ENCODE measurements at places on chromosomes 11 and 22.

DNA sequence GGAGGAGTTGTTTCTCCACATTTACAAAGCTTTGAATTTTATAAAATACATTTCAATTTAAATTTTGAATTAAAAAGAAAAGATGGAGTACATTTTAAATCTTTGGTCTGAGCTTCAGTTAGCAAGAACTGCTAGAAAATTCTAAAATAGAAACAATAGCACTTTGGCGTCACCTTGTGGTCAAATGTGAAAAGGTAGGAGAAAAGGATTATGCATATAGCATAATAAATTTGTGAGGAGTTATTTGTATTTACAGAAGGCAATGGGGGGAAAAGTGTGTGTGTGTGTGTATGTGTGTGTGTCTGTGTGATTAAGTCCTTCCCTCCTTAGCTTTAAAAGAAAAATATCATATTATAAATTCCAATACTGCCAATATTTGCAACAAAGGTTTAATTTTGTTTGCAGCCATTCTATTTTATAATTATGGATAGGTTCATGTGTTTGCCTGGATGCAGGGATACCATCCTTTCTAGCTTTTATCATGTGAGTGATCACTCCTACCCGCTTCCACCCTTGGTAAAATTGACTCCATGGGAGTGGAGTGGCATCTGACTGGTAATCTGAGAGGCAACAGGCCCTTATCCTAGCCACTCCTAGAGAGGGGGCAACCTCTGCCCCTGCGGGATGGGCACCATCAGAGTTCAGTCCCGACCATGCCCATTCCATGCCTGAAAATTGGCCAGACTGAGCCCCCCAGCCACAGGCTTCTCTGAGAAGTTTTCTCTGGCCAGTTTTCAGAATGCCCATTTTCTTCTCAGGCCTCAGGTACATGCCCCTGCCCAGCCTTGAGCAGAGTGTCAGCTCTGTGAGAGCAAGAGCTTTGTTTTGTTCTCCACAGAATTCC is 13.6 kb upstream of the LGR4 start:
- DNase-seq, result no peak

DNA sequence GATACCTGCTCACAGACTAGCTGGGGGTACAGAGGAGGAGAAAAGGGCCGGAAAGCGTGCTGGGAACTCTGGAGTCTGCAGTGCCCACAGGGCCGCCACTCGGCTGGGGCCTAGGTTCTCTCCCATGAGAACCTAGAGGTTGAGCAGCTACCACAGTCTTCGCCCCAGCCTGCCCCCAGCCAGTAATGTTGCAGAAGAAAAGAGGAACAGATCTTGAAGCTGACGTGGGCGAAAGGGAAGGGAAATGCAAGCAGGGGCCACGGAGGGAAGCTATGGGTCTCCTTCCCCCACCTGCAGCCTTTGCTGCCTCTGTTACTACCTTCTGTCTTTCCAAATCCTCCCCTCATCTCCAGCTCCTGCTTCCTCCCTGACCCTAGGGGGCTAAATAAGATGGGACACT is 28.8 kb upstream of the P2RY2 start:
- no peak for DNase-seq

DNA sequence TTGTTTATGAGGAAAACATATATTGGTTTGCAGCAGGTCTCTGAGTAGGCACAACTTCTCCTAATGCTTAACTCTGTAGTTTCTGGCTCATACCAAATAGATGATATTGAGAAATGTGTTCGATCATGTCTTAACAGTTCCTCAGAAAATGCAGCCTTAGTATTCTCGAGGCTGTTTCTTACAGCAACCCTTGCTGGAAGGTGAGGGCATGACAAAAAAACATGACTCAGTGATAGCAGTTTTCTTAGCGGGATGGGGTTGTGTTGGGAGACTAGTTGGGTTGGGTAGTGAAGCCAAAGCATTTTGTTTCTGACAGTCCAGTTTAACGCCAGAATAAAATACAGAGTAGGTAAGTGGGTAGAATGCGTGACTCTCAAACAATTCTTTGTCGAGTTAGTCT is 94.7 kb upstream of the PARVA start:
- no peak for DNase-seq

- DNase-seq, result no peak
Observed at GRCh38 chr11:29343465-29344333, 673.1 kb downstream of the KCNA4 start.

DNA sequence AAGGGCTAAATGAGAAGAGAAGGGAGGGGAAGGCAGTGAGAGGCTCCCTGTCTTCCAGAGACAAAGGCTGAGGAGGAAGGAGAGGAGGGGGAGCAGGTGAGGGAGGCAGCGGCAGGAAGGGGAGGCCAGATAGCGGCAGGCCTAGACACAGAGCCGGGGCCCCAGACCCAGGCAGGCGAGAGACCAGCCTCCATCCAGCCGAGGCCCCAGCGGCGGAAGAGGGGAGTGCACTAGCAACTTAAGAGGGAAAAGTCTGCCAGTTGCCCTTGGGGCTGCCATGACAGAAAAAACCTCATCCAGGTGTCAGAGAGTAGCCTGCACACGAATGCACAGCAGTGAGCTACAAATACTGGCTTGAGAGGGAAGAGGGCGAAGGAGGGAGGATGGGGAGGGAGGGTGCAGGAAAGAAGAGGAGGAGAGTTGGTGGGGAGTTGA is 46.7 kb downstream of the IGLL1 start:
- DNase-seq, result no peak

GRCh38 chr11:57903441-57904123 is 120.1 kb upstream of the OR9Q1 start:
- peak; percentile 7 for DNase-seq

DNA sequence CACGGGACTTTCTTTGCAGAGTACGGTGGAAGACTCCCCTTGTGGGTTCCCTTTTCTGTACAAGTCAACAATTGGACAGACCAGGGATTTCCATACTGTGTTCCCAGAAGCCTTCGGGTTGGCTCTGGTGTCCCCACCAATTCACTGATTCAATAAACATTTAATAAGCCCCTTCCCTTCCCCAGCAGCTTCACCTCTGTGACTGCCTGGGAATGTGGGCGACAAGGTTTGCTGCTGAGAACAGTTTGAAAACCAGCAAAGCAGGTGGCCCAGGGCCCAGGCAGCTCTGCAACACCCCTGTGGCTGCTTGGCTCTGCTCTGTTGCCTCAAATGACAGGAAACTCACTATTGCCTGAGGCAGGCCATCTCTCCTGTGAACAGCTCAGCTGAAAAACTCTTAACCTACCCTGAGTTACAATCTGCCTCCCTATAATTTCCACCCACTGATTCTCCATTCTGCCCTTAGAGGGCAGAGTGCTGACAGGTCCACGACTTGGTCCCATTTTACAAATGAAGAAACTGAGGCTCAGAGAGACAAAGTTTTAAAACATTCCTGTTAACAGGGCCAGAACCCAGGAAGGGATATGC is 10.4 kb downstream of the ADORA2A start:
- peak; percentile 25 for DNase-seq

GRCh38 chr11:116545912-116546311 is 226.9 kb downstream of the BUD13 start:
- DNase-seq, result no peak

DNA sequence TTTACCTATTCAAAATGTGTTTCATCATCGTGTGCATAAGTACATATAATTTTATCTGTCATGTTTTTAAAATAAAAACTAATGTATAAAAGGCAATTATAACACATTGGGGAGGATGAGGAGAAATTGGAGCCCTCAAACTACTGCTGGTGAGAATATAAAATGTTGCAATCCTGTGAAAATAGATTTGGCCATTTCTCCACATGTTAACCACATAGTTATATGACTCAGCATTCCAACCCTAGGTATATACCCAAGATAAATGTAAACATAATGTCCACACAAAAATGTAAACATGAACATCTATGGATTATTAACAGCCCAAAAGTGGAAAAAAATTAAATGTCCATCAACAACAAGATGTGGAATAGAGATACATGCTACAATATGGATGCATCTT is 928.0 kb upstream of the FAT3 start:
- DNase-seq, result no peak

DNA sequence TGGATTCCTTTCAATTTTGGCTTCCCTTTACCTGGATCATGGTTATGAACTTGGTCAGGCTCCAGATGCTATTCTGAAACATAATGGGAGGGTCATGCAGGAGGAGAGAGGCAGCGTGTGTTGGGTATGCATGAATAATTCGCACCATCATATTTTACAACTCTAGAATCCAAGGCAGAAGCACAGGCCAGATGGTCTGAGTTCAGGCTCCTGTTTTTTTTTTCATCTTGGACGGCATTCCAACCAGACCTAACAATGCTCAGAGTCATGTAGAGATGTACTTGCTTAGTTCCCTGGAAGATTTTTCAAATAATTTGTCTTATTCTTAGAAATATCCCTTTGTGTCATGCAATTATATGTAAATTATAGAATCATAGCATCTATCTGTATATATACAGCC is 393.5 kb downstream of the JRKL start:
- DNase-seq, result no peak

DNA sequence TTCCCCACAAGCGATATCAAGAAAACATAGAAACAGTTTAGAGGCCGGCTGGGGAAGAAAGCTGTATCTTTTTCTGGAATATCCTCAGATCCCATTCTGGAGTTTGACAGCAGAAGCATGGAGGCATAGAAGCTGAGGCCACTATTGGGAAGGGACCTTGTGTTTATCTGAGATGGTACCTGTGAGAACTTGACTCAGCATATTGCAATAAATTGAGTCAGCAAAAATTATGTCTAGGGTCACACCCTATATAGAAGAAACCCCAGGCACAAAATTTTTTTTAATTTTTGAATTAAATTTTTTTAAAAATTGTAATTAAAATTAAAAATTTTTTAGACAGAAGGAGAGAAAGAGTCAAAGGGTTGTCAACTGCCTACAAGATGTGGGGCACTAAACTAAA is 178.7 kb downstream of the NTM start:
- no peak for DNase-seq

- peak; percentile 31 for DNase-seq
Observed at GRCh38 chr11:122706291-122707088, 51.0 kb downstream of the UBASH3B start.

- DNase-seq, result no peak
Observed at GRCh38 chr22:30667107-30667493, 575 bp downstream of the DUSP18 start.

DNA sequence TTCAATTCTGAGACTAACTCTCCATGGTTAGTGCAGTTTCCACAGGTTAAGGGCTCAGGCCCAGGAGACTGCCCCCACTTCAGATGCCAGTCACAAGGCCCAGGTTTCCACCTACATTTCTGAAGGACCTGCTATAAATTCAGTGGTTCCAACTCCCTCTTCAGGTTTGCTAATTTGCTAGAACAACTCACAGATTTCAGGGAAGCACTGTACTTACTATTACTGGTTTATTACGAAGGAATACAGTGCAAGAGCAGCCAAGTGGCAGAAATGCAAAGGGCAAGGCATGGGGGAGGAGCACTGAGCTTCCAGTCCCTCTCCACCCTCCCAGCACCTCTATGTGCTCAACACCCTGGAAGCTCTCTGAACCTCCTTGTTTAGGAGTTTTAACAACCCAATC is 39.3 kb upstream of the SPON1 start:
- no peak for DNase-seq

- no peak for DNase-seq
Observed at GRCh38 chr11:40281052-40281580, 1178.3 kb downstream of the LRRC4C start.

DNA sequence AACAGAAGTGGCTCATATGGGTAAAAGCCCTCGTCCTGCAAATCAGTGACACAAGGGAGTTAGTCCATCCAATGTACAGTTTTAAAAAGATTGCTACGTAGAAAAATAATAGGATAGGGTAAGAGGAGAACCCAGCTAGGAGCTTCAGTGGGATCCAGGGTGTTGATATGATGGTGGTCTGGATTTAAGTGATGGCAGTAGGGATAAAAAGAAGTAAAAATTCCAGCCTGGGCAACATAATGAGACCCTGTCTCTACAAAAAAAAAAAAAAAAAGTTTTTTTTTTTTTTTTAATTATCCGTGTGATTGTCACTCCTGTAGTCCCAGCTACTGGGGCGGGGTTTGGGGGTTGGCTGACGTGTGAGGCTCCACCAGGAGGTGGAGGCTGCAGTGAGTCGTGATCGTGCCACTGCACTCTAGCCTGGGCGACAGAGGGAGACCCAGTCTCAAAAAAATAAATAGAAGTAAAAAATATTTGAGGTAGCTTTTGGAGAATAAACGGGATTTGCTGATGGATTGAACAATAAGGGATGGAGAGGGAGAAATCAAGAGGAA is 7.0 kb upstream of the L3MBTL2 start:
- no peak for DNase-seq

- DNase-seq, result no peak
Observed at GRCh38 chr11:73177380-73177777, 35.3 kb upstream of the FCHSD2 start.

GRCh38 chr11:115871161-115871760 is 367.0 kb upstream of the CADM1 start:
- no peak for DNase-seq

GRCh38 chr11:69007975-69008381 is 5.1 kb downstream of the MRGPRF start:
- DNase-seq, result no peak

- no peak for DNase-seq
Observed at GRCh38 chr22:24164940-24165339, 16.3 kb upstream of the SUSD2 start.

DNA sequence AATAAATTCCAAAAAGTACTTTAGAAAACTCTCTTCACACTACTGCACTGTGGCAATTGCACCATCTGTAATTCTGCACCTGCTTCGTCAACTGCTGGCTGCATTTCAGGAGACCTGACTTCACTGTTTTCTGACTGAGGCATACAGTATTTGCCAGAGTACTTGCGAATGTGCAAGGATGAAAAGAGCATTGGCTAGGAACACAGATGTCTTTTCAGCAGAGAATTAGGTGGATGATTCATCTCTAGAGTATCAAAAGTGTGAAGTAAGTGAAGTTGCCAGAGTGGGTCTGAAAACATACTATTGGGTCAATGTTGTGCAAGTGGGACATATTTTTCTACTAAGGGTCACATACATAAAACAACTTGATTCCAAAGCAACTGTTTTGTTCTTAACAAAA is 427.5 kb upstream of the CCDC90B start:
- DNase-seq, result no peak

DNA sequence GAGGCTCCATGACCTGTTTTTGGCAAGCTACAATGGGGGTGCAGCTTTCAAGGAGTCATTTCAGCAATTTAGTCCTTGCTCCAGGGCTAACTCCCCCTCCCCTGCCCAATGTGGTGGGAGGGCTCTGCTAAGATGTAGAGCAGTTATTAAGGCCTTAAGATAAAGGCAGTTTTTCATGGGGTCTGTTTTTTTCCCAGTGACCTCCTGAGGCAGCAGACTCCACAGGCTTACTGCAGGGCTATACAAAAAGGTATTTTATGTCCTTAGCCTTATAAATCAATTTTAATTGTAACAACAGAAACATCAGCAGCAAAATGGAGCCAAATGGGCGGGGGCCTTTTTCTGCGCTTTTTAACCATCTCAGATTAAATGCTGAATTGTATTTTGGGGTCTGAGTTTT is 192.3 kb downstream of the KIRREL3 start:
- no peak for DNase-seq

DNA sequence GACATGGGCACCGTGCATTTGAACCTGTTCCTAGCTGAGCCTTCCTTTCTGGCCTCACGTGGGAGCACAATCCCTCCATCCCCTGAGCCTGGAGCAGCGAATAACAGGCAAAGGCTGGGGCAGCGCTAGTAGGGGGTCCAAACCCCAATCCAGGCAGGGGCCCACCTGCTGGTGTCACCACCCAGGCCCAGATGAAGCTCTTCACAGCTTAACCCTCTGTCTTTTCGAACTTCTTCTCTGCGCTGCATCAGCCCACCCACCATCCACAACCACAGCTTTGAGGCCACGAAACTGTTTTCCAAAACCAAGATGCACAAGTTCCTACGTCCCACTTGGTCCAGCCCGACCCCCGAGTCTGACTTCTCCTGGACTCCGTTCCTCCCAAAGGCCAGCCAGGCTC is 11.5 kb downstream of the KCNC1 start:
- DNase-seq, result no peak

Measured in kidney epithelial cell (primary cell).